ENCODE measurements at places on chromosomes 12 and 14.

DNA sequence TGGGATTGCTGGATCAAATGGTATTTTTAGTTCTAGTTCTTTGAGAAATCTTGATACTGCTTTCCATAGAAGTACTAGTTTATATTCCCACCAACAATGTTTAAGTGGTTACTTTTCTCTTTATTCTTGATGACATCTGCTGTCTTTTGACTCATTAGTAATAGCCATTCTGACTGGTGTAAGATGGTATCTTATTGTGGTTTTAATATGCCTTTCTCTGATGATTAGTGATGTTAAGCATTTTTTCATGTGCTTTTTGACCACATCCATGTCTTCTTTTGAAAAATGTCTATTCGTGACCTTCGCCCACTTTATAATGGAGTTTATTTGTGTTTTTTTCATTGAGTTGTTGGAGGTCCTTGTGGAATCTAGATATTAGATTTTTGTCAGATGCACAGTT lies 865.7 kb downstream of the SLC6A15 start:
- DNase-seq: no peak

- peak; percentile 77 for DNase-seq
Measured at GRCh38 chr12:38850461-38850860, 54.9 kb downstream of the CPNE8 start.

- no peak for DNase-seq
Measured at GRCh38 chr14:95360828-95361227, 41.1 kb upstream of the CLMN start.

GRCh38 chr12:115867854-115868253 lies 409.6 kb downstream of the MED13L start:
- DNase-seq: no peak

DNA sequence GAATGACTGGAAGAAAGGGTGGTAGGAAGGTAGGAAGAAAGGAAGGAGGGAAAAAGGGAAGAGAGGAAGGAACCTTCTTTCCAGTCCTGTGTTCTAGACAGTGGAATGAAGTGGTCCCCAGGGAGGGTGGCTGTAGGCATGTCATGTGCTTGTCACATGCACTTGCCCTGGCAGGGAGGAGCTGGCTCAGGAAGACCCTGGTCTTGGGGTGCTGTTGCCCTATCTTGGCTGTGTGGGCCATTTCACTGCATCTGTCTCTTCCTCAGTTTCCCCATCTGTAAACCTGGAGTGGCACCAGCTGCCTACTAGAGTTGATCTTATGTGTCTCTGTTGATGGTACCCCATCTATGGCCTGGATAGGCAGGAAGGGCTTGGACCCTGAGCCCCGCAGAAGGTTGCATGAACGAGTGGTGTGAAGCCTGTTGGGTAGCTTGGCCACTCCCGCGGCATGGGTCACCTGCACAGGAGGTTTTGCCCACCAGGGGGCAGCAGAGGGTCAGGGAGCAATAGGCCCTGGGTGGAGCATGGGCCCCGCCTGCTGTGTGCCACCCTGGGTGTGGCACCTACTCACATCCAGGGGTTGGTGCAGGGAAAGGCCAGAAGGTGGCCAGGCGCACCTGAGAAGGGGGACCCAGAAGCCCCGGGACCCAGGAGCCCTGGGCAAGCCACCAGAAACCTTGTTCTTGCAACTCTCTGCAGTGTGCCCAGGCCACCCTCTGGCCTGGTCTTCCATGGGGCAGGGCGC lies 25.1 kb downstream of the MEG3 start:
- peak; percentile 19 for DNase-seq

GRCh38 chr12:47504775-47505446 lies 200.9 kb downstream of the RPAP3 start:
- peak; percentile 61 for DNase-seq

DNA sequence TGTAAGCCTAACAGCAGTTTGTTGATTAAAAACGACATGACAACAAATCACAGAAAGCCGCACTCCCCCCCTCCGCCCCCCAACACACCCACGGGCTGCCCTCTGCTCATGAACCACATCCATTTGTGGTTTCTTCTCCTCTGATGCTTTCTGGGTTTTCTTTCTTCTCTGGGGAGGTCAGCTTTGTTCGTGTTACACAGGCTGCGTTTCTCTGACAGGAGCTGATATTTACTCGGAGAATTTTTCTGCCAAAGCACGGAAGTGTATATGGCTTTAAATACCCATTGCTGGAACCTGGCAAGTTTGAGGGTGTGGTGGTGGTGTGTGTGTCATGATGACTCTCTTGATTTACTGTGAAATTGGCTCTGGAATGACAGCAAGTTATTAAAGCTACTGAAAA lies 883.7 kb upstream of the TMEM132C start:
- DNase-seq: no peak

- no peak for DNase-seq
Measured at GRCh38 chr14:91420686-91421085, 3.1 kb upstream of the CCDC88C start.

- DNase-seq: no peak
Measured at GRCh38 chr12:120599672-120600552, 18.7 kb upstream of the POP5 start.

- no peak for DNase-seq
Measured at GRCh38 chr12:121781484-121781997, 11.9 kb downstream of the RHOF start.

DNA sequence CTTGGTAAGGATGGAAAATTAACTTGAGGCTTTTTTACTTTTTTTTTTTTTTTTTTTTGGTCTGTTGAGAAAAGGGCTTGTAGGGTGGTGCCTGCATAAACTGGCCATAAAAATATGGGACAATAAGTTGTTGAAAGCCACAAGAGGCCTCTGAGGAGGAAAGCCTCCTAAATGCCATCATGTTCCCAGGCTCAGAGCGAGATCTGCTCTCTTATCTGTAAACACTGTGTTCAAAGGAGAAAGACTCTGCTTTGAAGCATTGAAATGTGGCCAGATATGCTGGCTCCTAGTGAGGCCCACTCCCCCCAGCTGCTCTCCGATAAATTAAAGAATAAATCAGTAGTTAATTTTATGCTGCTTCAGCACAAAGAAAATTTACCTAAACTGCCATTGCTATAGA lies 504.9 kb downstream of the DIO2 start:
- DNase-seq: no peak

DNA sequence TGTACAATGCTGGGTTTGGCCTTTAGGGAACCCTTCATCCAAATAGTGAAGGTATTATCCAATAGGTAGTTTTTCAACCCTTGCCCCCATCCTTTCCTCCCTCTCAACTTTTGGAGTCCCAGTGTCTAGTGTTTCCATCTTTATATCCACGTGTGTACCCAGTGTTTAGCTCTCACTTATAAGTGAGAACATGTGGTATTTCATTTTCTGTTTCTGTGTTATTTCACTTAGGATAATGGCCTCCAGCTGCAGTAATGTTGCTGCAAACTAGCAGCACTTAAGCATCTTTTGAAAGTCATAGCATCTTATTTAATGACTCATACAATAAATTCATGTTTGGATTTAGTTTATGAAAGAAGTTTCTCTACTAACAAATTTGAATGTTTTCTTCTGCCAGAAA lies 442.5 kb downstream of the NELL2 start:
- no peak for DNase-seq

- DNase-seq: no peak
Measured at GRCh38 chr14:98742001-98742400, 530.0 kb downstream of the BCL11B start.

- no peak for DNase-seq
Measured at GRCh38 chr12:130183585-130184370, 21.5 kb downstream of the FZD10 start.

GRCh38 chr12:22562036-22563028 lies 18.0 kb upstream of the C2CD5 start:
- DNase-seq: no peak

DNA sequence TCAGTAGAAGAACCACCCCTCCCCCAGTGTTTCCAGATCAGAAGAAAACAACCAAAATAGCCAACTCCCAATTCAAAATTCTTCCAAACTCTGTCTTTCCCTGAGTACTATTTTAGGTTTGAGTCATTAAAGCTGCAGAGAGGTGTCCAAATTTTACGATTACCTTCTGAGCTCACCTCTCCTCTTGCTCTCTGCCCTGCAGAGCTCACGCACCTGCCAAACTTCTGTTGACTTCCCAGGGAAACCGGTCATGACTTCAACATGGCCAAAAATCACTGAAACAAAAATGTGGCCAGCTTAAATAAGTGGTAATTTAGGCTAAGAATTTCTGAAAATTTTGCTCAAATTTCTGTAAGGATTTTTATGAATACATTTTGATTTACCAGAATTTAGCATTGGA lies 70.9 kb upstream of the OTX2 start:
- no peak for DNase-seq

- DNase-seq: peak; percentile 47
Measured at GRCh38 chr14:34710744-34711143, 3.6 kb downstream of the CFL2 start.

DNA sequence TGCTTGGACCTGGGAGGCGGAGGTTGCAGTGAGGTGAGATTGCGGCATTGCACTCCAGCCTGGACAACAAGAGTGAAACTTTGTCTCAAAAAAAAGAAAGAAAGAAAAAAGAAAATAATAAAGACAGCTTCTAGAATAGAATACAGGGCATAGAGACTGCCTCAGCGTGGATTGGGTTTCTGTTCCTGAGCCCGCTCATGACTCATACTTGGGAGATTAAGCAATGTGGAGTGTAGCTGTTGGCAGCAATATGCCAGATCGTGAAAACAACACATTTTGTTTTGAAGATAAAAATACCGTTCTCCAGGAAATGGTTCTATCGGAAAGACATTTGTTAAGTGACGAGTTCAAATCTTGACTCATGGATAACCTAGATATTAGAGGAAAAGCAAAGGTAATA lies 67.2 kb downstream of the GLT1D1 start:
- DNase-seq: peak; percentile 3

- DNase-seq: no peak
Measured at GRCh38 chr14:68203871-68204270, 384.3 kb downstream of the RAD51B start.

DNA sequence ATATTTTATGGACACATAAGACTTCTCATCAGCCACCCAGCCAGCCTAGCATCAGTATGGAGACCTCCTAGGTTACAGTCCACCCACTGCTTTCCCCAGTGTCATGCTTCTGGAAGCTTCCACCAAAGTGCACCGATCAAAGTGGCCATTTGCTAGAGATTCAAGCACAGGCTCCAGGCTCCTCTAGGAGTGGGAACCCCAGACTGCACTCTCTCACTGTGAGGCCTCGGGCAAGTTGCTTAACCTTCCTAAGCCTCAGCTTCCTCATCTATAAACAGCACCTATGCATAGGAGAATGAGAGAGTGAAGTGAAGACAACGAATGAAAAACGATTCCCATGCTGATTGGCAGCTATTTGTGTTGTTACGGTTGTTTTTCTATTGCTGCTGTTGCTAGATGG lies 94.4 kb downstream of the DICER1 start:
- DNase-seq: no peak

GRCh38 chr12:118371321-118372282 lies 1.1 kb downstream of the TAOK3 start:
- no peak for DNase-seq

DNA sequence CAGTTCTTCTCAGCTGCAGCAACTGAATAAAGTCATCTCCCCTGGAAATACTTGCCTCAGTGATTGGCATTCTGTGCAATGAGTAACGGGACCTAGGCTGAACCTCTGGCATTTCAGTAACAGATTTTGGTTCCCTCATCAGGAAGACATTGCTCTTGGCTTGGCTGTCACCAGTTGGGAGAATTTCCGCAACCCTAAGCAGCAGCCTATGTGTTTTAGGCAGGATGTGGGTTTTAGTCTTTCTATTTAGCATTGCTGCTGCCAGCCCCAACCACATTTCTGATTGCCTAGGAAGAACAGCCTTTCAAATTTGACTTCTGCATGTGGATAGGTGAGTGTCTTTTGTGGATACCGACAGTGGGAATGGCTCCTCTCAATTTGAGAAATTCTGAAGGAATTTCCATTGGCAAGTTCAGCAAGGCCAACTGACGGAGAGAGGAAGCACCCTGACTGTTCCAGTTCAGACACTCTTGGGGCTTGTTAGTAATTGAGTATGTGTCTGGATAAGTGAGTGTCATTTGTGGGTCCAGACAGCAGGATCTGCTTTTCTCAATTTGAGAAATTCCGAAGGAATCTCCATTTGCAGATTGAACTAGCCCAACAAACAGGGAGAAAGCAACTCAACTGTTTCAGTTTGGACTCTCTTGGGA lies 19.0 kb upstream of the CLEC2A start:
- DNase-seq: no peak

DNA sequence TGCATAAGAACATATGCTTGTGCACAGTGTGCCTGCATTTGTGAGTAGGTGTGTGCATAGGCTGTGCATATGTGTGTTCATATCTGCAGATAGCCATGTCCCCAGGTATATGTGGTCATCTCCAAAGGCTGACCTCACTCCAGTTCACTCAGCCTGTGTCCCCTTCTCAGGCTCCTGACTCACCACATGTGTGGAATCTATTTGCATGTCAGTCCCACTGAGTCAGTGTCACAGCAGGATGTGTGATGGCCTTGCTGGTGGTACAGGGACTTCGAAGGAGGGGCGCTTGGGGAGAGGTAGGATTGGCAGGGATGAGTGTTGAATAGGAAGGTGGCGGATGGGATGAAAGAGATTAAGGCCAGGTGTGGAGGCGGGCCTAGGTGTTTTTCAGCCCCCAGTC lies 35.5 kb downstream of the KRT80 start:
- no peak for DNase-seq

GRCh38 chr12:67981287-67982162 lies 7.7 kb upstream of the IFNG-AS1 start:
- DNase-seq: peak; percentile 59

- no peak for DNase-seq
Measured at GRCh38 chr14:94054401-94054800, 26.6 kb downstream of the DDX24 start.

DNA sequence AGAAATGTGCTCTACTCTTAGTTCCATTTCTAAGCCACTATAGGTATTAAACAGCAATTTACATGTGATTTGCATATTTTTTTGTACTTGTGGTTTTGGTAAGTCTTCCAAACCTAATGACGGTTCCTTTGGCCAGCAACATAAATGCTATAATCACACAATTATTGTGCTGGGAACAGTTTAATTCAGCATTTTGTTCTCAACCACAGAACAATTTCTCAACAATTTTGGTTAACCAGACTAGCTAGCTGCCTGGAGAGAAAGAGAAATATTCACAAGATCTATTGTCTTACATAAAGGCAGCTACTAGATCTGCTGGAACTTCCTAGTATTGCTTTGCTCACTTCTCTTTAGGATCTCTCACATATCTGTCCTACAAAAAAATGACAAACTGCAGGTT lies 265.3 kb downstream of the SOX5 start:
- no peak for DNase-seq

DNA sequence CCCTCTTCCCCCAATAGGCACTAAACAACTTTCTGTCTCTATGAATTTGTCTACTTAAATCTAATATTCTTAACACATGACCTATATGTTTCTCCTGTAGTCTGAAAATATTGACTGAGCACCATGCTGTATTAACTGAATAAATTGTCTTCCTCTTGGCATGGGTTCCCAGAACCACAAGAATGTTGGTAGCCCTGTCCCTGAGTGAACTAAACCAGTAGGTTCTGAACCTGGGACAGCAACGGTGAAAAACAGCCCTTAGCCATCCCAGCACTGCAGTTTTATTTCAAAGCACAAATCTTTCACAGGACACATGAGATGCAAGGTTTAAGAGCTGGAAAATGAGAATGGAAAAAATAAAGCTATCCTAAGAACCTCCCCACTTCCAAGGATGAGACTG lies 20.4 kb upstream of the HSP90B1 start:
- DNase-seq: peak; percentile 41

- DNase-seq: peak; percentile 61
Measured at GRCh38 chr12:51246254-51246853, 7.7 kb downstream of the DAZAP2 start.

- peak; percentile 39 for DNase-seq
Measured at GRCh38 chr12:115023279-115024265, 339.6 kb upstream of the TBX3 start.

- no peak for DNase-seq
Measured at GRCh38 chr14:86613786-86614185, 1083.8 kb downstream of the FLRT2 start.
